ENCODE measurements at places on chromosomes 13 and 19. TPM values are rescaled to one million over a fixed set of nuclear protein-coding genes. Genes with fewer than 3 reads are reported as not detected.

Gene SIGLEC10
- total RNA-seq: 49.4 TPM

GRCh38 chr13:90526711-90527110 lies 820.8 kb upstream of the MIR17HG start:
- no peak overlapping the region for H3K27ac ChIP-seq
- H3K27me3 ChIP-seq: no peaks in the 10 kb centered on the region
- no peak overlapping the region for H3K4me3 ChIP-seq
- H3K4me1 ChIP-seq: no peaks in the 10 kb centered on the region
- DNase-seq: no peak

Gene BEST2
- not detected for total RNA-seq

GRCh38 chr13:112448621-112449544 lies 72.7 kb downstream of the SPACA7 start:
- no peaks in the 10 kb centered on the region for H3K36me3 ChIP-seq
- no peaks in the 10 kb centered on the region for H3K4me1 ChIP-seq
- no peak overlapping the region for H3K27ac ChIP-seq
- no peaks in the 10 kb centered on the region for H3K27me3 ChIP-seq
- no peak overlapping the region for H3K4me3 ChIP-seq

Gene NLRP11
- total RNA-seq: not detected

Gene MUC16
- total RNA-seq: 1.1 TPM
